ENCODE measurements at places on chromosomes 7 and 10.
A peak's percentile ranks its signal among the peaks of the same experiment; 100 is the strongest.

- DNase-seq: no peak
Observed at GRCh38 chr7:122643250-122643649, 55.7 kb downstream of the RNF133 start.

- no peak for DNase-seq
Observed at GRCh38 chr10:24237801-24238395, 29.0 kb downstream of the KIAA1217 start.

GRCh38 chr7:43112459-43112940 is at the start of gene HECW1:
HECW1 (plus strand) TSS chr7:43112647; CDS start chr7:43243906, 131,259 bp downstream.
- peak; percentile 35 for DNase-seq

DNA sequence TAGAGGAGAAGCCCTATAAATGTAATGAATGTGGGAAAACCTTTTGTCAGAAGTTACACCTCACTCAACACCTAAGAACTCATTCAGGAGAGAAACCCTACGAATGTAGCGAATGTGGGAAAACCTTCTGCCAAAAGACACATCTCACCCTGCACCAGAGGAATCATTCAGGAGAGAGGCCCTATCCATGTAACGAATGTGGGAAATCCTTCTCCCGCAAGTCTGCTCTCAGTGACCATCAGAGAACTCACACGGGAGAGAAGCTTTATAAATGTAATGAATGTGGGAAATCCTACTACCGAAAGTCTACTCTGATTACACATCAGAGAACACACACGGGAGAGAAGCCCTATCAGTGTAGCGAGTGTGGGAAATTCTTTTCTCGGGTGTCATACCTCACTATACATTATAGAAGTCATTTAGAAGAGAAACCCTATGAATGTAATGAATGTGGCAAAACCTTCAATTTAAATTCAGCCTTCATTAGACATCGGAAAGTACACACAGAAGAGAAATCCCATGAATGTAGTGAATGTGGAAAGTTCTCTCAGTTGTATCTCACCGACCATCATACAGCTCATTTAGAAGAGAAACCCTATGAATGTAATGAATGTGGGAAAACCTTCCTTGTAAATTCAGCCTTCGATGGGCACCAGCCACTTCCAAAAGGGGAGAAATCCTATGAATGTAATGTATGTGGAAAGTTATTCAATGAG is 18.9 kb downstream of the RBAK start:
- DNase-seq: no peak

DNA sequence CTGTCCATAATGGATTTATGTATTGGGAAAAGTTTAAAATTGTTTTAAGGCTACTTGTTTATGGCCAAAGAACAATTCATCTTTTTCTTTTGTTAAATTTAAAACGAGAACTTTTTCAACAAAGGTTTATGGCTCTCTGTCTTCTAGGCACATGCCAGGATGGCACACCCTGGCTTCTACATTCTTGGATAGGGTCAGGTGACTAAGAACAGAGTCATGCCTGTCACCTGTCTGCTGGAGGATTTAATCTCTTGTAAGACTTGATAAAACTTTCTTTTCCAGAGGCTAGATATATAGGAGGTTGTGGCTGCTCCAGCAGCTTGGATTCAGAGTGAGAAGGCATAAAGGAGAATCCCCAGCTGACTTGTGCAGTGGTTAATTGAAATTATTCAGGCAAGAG is 915.4 kb downstream of the GATA3 start:
- no peak for DNase-seq

- no peak for DNase-seq
Observed at GRCh38 chr10:1451362-1451888, 285.9 kb downstream of the ADARB2 start.

GRCh38 chr7:29557954-29558353 is 5.7 kb upstream of the PRR15 start:
- DNase-seq: no peak

DNA sequence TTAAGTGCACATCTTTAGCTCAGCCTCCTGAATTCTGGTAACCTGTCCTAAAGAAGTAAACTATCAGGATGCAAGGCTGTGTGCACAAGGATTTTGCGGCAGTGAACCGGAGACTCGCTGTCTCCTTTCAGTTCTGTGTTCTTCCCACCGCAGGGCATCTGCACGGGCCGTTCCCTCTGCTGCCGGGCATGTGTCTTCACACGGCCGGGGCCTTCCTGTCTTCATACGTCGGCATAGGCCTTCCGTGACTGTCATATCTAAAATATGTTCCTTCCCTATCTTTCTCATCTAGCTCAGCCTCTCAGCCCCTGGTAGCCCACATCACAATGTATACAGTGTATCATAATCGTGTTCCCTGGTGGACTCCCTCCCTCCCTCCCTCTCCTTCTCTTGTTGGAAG is 16.4 kb downstream of the PALD1 start:
- no peak for DNase-seq

DNA sequence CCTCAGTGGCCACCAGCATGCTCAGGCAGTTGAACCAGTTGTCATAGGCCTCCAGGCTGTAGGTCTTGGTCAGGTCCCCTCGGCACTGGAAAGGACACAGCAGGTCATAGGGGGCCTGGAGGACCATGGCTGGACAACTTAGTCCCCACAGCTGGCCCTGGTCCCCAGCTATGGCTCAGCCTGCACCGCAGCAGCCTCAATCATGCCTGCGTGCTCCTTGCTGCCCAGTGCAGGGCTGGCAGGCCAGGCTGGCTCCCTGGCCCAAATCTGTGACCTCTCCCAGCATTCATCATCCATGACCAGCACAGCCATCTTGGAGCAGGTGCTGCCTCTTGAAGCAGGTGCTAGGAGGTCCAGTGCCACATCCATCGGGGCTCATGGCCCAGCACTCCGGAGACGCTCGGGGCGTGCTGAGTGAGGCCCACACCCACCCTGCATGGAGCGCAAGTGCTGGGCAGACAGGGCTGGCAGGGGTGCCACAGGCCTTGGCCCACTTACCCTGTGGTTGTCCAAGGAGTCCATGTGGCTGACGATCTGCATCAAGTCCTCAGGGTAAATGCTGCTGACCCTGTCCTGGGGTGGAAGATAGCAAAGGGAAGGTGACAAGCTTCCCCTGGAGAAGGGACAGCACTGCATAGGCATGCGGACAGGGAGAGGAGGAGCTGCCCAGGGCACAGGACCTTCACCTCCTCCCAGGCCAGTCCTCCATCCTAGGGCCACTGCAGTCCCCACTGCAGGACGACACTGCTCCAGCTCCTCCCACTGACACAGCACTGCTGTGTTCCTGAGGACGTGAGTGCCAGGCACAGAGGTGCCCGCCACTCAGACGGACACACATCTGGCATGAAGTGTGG is 61.7 kb downstream of the CSGALNACT2 start:
- no peak for DNase-seq

- no peak for DNase-seq
Observed at GRCh38 chr10:78262860-78263259, 229.2 kb downstream of the RPS24 start.
